ENCODE measurements at places on chromosomes 2 and 18. TPM values are rescaled to one million over a fixed set of nuclear protein-coding genes. Genes with fewer than 3 reads are reported as not detected.

The MRPS5 gene
- total RNA-seq: 66.8 TPM

DNA sequence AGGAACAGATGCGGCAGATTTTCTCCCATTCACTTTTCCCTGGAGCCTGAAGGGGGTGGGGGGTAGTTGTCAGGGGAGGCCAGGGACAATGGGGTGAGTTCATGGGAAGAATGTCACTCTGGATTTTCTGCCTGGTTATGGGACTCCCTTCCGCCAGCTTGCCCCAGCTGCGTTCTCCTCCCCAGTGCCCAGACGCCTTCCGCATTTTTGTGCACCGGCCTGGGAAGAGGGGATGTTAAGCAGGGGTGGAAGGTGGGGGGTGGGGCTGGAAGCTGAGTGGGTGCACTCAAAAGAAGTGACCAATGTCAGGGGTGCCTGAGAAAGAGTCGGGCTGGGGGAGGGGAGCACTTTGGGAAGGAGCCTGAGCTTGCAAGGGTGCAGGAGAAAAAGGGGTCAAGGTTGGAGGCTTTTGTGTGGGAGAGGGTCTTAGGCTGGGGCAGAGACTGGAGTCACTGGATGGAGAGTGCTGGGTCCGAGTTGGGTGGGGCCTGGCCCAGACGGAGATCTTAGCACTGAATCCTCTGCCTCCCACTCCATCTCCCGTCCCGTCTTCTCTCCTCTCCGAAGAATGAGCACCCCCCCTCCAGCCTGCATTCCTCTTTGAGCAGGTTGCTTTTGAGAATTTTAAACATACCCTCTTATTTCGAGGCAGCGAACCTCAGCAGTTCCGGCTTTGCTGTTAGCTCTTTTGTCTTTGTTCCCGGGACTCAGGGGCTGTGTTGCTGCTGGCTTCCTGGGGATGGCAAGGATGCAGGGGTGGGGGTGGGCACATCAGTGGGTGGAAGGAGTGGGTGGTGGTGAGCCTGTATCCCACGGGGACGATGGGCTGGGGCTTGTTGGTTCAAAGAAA, 2.7 kb downstream of the IGFBP2 start:
- DNase-seq: no peak

- peak; percentile 59 for DNase-seq
Observed at GRCh38 chr2:138105358-138105757, 141.1 kb downstream of the HNMT start.

- peak; percentile 38 for DNase-seq
Observed at GRCh38 chr2:180621941-180622918, 358.2 kb upstream of the UBE2E3 start.

All from M059J (cell line).